ENCODE measurements at places on chromosomes 7 and 10.

DNA sequence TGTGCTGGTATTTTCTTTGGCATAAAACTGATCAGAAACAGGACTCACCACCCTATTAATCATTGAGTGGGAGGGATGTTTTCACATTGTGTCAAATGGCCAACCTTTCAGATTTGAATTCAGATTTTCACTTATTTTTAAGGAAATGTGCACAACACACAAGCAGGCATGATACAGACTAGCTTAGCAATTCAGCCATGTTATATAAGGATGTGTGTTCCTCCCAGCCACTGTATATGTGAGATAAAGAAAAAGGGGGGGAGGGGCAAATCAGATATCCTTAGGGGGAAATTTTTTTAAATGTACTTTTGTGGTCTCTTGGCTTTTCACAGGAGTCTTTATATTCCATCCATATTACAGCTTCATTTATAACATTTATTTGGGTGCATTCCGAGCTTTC is 3.1 kb downstream of the GAD2 start:
- DNase-seq, result no peak

GRCh38 chr10:20890009-20890408 is 7.1 kb downstream of the NEBL start:
- no peak for DNase-seq

DNA sequence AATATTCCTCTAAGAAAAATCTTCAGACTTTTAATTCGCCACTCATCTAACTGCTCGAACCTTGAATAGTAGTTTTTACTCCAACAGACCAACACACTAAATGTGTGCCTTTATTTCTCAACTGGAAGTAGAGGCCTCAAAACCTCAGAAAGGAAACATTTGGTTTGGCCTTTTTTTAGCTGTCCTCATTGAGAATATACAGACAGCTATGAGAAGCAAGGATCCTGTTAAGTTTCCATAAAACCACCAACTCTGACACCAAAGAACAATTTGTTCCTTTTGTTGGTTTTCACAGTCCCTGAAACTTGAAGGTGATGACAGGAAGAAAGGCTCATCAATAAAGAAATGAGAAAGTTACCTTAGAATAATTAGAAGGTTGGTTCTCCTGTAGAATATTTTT is 199.2 kb upstream of the MEOX2 start:
- no peak for DNase-seq

- DNase-seq, result no peak
These were observed 9.4 kb downstream of the TAS2R41 start for GRCh38 chr7:143487061-143487460.

GRCh38 chr10:96910488-96911395 is 78.6 kb downstream of the LCOR start:
- no peak for DNase-seq

DNA sequence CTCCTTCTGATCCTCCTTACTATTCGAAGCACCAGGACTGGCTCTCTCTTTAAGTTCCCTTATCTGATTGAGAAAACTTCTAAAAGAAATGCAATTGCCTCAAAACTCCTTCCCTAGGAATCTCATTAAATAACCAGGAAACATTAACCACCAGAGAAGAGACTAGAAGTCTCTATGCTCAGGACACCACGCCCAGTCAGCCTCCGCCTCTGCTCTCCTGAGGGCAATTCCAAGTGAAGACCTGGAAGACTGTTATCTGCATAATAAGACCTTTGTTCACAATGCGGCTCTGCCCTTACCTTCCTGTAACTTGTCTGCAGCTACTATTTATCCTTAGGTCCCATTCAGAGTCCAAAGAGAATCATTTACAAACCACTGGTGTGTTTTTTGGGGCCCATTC is 78.8 kb downstream of the ELMO1 start:
- no peak for DNase-seq
